ENCODE measurements at places on chromosomes 16 and 17. TPM values are rescaled to one million over a fixed set of nuclear protein-coding genes. Genes with fewer than 3 reads are reported as not detected.

- DNase-seq: no peak
Observed at GRCh38 chr16:3577302-3577752, at the start of gene NLRC3. Gene NLRC3, minus strand, starts transcription at chr16:3577403. Its CDS starts 12,367 bp downstream, at chr16:3565036.

DNA sequence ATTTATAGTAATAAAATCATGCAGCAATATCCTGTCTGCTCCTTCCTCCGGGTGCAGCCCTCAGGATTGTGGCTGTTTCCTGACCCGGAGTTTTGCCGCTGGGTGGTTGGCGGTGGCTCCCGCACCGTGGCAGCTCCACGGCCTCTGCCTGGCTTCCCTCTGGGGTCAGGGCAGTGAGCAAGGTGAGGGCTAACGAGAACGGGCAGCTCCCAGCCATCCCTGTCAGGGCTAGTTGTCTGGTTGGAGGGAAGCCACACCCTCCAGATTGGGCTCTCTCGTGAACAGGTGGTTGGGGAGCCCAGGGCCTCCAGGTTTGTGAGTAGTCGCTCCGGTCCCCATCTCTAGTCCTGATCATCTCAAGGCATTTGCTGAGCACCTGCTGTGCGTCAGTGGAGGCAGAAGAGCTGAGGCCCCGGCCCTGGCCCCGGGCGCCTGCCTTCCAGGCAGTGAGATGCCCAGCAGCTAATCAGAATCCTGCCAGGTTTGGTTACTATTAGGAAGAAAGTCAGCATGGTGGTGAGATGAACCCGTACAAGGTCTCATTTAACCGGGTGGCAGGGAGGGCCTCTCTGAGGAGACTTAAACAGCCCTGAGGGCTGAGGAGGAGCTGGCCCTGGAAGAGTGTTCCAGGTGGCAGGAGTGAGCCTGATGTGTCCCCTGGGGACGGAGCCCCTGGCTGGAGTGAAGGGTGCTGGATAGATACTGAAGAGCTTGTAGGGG lies 2.3 kb upstream of the NUDT16L1 start:
- peak; percentile 21 for DNase-seq

DNA sequence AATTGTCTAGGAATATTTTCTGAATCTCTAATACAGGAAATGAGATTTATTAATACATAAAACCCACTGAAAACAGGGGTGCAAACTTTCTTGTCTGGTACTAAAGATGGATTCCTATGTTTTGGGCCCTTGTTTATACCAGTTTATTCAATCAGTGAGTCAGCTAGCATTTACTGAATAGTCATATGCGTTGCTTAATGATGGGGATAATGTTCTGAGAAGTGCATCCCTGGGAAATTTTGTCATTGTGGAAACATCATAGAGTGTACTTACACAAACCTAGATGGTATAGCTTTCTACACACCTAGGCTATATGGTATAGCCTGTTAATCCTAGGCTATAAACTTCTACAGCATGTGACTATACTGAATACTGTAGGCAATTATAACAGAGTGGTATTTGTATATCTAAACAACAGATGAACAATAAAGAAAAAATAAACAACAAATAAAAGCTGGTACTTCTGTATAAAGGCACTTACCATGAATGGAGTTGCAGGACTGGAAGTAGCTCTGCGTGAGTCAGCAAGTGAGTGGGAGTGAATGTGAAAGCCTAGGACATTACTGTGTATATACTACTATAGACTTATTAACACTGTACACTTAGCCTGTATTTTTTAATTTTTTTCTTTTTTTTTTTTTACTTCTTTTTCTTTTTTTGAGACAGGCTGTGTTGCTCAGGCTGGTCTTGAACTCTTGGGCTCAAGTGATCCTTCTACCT lies 63.7 kb downstream of the SIAH1 start:
- no peak for DNase-seq

GRCh38 chr17:29002811-29003210 lies 3.0 kb downstream of the SEZ6 start:
- DNase-seq: no peak

DNA sequence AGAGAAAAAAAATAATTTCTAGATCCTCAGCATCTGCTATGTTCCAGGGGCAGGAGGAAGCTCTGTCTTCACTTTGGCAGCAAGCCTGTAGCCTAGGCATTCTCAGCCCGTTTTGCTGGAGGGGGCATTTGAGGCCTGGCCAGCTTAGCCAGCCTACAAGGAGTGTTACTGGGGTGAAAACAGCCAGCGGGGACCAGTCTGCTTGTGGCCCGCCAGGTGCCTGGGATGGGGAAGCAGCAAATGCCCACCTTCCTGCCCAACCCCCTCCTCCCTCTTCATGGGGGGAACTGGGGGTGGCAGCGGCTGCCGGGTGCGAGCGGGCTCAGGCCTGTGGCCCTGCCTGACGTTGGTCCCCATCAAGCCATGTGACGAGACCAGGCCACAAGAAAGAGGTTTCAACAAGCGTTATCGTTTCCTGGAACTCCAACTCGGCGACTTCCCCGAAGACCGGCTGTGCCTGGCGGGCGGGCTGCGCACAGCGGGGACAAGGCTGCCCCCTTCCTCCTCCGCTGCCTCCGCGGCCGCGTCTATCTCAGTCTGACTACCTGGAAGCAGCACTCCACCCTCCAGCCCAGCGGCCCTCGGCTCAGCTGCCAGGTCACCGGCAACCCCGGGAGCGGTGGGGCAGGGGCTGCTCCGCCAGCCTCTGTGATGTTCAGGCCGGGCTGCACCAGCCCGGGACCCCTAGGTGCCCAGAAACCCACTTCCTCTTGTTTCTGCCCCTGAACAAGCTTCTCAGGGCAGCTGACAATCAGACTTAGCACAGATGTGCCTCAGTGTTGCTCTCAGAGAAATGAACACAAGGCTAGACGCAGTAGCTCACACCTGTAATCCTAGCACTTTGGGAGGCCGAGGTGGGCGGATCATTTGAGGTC lies 22.9 kb downstream of the SOCS1 start:
- DNase-seq: no peak

DNA sequence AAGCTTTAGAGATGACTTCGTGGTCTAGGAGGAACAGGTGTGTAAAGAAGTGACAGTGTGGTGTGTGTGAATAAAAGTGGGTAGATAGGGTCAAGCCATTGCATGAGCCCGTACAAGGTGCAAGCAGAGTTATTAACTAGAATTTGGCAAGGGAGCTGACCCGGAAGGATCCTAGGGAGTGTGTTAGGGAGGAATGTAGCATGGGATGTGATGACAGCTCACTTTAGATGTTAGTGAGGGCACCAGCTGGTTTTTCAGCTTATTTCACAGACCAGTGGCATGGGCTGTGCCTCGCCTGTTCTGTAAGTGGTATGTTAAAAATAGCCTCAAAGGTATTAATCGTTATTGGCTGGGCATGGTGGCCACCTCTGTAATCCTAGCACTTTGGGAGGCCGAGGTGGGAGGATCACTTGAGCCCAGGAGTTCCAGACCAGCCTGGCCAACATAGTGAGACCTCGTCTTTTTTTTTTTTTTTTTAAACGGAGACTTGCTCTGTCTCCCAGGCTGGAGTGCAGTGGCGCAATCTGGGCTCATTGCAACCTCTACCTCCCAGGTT lies 8.3 kb downstream of the ANKRD40CL start:
- no peak for DNase-seq

- DNase-seq: no peak
Observed at GRCh38 chr17:51189628-51190027, 23.4 kb downstream of the NME2 start.

DNA sequence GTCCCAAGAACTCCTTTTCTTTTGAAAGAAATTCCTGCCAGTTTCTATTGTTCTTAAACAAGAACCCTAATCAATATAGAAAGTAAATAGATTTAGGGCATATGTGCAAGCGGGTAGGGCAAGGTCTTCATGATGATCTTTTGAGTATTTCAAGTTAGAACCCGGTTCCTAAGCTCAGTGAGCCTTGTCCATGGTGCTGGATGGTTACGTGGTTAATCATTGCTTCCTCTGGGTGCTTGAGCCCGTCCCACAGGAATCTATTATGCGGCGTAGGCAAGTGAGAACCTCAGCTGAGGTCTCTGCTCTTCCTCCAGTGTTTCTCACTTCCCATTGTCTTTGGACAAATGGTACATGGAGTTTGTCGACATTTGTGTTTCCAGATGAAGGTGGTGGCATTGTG lies 580.8 kb upstream of the EEF2KMT start:
- DNase-seq: no peak

GRCh38 chr17:73650140-73650539 lies 5.9 kb upstream of the SDK2 start:
- no peak for DNase-seq

- DNase-seq: no peak
Observed at GRCh38 chr16:55222486-55222885, 101.5 kb upstream of the IRX6 start.

- DNase-seq: peak; percentile 32
Observed at GRCh38 chr16:23317266-23317661, 15.2 kb downstream of the SCNN1B start.

DNA sequence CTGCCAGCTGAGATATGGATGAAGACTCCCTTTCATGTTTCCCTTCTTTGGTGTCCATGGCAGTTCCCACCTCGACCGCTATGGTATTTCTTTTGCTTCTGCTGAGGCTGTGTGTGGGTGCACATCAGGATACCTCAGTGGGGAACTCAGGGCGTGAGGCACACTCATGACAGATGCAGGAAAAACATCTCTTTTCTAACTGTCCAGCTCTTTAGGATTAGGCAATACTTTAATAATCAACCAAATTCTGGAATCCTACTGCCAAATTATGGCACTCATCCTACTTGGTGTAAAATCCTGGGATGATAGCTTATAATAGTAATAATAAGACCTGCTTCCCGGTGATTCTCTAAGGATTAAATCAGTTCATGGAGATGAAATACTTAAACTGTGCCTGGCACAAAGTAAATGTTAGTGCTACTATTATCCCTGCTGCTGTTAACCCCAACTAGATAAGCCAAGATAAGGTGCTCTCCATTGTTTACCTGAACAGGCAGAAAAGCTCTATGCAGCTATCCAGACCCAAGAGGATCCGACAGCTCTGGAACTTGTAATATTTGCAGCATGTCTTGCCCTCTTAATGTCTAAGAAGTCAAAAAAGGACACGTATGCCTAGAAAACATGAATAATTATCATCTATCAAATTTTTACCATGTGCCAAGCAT lies 543.3 kb downstream of the WWOX start:
- no peak for DNase-seq

- no peak for DNase-seq
Observed at GRCh38 chr17:33949100-33949499, 306.0 kb upstream of the CCL2 start.

DNA sequence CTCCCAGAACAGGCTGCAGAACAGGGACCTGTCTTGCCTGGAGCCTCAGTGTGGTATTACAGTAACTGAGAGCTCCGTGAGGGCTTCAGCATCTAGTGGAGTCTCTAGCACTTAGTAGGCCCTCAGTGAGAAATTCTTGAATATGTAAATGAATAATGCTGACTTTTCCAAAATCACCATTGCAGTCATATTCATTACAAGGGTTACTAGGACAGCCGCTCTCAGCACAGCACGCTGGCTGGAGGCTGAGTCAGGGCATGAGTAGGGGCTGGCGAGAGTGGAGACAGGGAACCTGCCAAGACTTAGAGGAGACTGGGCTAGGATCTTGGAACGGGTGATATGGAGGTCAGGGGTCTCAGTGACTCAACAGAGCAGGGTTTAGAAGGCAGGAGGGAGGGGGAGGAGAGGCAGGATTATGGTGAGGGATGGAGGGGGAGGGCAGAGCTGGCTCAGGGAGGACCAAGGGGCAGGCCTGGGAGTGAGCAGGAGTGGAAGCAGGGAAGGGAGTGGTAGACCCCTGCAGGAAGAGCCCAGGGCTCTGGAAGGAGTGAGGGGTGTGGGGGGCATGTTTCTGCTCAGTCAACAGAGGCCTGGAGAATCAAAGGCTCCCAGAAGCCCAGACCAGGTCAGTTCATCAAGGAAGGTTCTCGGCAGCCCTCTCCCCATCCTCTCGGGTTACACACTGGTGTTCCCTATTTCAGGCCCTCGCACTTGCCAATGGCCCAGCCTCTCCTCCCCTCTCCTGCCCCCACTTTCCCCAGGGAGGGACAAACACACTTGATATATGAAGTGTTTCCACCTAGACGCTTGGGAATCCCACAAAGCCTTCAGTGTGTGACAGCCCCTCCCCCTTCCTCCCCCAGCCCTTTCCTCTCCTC lies 42.3 kb downstream of the FZD2 start:
- DNase-seq: peak; percentile 87

DNA sequence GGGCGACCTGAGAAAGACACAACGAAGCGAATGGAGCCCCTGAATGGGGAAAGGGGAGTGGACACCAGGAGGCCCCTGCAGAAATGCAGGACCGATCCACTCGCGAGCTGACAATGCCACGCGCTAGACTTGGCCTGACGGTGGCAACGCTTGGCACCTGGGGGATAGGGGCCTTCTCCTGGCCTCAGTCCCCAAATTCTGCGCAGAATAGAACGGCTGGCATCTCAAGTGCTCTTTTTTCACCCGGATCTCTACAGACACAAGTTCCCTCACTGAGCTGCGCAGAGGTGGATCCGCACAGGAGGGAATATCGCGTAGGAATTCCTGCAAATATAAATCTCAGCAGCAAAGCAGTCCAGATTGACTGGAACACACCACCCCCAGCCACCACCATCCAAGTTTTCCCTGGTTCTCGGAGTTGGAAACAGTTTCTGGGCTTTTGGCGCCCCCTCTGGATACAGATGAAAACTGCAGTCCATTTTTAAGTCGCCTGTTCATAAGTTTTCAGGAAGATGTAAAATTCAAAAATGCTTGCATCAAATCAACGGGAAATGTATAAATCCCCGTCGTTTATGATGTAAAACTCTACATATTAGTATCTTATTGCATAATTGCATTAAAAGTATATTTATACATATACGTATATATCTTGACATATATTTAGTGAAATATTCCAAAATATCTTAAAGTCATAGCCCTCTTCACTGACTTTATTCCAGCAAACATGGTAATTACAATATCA lies 2.3 kb upstream of the SOX9 start:
- peak; percentile 22 for DNase-seq

DNA sequence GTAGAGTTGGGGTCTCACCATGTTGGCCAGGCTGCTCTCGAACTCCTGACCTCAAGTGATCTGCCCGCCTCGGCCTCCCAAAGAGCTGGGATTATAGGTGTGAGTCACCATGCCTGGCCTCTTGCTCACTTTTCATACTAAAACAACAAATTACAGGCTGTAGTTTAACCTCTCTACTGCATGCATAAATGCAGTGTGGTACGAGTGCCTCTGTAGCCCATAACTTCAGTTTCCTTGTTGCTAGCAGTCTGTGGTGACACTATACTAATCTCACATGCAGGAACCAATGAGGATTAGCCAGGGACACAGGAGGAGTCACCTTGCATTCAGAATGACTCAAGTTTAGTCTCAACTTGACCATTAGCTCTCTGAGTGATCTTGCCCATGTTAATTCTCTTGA lies 20.1 kb downstream of the HMOX2 start:
- no peak for DNase-seq

GRCh38 chr16:35706901-35707300 lies 2247.5 kb downstream of the TP53TG3F start:
- no peak for DNase-seq

DNA sequence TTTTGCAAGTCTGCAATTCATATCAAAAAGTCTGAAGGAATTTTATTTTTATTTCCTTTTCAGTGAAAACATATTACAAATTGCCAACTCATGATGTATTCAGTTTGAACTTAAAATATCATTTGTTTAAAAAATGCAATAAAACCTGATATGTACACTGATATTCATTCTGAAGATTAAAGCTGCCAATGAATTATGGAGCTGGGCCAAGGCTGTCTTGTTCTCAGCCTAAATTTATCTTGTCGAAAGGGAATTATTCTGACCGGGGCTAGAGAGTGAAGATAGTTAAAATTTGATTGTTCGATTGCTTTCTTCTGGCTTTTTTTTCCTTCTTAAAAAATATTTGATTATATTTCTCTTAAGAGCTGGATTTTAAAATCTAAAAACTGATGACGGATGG lies 54.0 kb upstream of the RBFOX1 start:
- DNase-seq: no peak

TEKT1 gene
- not detected for total RNA-seq

IKZF3 gene
- total RNA-seq: not detected

TNFRSF13B gene
- total RNA-seq: not detected

CACNA1H gene
- under 0.01 TPM for total RNA-seq

TNFRSF17 gene
- total RNA-seq: not detected

Data from dermis microvascular lymphatic vessel endothelial cell (primary cell).